ENCODE measurements at places on chromosomes 4 and X.
A peak's percentile ranks its signal among the peaks of the same experiment; 100 is the strongest.

GRCh38 chrX:11148401-11148800, 37.3 kb downstream of the HCCS start:
- DNase-seq: no peak

GRCh38 chr4:75169427-75169826, 236.5 kb downstream of the PARM1 start:
- no peak for DNase-seq

DNA sequence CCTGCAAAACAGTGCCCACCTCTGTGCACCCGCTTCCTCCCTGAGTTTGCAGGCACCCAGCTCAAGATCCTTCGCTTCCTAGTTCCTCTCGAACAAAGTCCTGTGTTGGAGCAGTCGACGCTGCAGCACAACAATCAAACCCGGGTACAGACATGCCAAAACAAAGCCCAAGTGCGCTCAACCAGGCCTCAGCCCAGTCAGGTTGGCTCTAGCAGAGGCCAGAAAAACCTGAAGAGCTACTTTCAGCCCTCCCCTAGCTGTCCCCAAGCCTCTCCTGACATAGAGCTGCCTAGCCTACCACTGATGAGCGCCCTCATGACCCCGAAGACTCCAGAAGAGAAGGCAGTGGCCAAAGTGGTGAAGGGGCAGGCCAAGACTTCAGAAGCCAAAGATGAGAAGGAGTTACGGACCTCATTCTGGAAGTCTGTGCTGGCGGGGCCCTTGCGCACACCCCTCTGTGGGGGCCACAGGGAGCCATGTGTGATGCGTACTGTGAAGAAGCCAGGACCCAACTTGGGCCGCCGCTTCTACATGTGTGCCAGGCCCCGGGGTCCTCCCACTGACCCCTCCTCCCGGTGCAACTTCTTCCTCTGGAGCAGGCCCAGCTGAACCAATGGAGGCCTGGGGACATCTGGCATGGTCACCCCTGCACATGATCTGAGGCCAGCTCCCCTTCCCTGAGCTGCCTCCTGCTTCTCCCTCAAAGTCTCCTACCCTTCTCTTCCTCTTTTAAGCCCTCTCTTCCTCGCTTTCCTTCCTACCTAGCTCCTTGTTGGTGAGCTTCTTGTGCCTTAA, 6.9 kb downstream of the APEX2 start:
- DNase-seq: no peak

DNA sequence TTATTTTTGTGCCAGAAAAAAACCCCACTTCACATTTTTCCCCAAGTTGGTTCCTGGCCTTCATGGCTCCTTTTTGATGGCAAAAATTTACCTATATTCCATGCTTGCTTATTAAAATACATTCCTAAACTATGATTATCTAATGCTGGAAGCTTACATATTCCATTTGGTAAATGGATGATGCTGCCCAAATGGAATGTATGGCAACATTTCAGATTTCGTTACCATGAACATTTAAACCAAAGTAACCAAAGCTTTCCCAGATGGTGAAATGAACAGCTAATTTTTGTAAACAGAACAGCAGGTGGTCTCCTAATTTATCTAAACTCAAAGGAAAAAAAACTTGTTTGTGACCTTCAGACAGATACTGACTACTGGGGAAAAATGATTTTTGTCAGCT, 110.8 kb upstream of the TEX13A start:
- DNase-seq: peak; percentile 46

DNA sequence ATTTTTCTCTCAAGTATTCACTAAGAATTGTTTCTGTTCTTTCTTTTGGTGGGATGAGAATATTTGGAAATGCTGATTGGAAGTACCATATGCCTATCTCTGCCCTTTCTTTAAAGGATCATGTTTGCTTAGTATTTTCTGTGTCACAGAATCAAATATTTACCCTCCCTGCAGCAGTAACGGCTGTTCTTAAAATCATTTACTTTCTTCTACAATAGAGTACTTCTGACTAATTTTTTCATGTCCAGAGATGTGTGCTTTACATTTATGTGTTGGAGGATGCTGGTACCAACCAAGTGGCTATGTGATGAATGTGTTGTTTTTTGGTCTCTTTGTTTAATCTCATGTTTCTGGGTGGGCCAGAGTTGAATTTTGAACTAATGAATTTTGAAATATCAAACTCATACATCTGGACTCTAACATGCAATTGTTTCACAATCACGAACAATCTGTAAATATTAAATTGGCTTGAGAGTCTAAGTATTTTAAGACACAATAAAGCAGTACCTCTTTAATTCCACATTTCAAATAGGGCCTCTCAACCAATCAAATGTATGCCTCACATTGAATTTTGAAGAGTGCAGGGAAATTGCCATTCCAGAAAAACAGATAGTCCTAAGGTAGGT, 59.4 kb upstream of the ARSJ start:
- no peak for DNase-seq

GRCh38 chr4:39124885-39125599, 57.3 kb upstream of the WDR19 start:
- no peak for DNase-seq

DNA sequence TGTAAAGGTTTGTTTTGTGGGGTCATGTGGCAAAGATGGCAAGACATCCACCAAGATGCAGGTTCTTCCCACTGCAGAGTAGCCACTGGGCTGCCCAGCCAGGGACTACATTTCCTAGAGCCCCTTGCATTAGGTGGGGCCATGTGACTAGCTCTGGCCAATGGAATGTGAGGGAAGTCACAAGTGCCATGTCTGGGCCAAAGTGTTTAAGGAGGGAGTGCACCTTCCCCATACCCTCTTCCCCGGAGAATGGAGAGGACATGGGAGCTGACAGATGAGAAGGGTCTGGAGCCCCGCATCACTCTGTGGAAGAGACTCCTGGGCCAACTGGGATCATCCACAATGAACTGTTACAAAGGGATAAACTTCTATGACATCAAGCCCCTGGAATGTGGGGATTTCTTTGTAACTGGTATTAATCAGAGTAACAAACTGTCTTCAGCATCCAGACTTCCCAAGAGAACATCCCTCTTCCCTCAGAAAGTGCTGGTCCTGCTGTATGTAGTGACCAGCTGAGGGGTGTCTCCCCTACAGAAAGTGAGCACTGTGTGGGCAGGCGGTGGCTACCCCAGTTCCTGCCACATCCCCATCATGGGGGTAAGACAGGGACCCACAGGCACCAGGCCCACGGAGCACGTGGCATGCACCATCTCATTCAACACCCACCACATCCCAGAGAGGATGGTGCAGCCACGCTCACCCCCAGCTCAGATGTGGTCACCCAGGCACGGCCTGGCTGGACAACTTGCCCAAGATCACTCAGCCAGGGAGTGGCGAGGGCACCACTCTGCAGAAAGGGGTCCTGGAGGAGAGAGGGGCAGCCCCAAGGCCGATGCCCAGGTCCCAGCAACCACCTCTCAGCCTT, 10.9 kb downstream of the PPP2R2C start:
- no peak for DNase-seq

DNA sequence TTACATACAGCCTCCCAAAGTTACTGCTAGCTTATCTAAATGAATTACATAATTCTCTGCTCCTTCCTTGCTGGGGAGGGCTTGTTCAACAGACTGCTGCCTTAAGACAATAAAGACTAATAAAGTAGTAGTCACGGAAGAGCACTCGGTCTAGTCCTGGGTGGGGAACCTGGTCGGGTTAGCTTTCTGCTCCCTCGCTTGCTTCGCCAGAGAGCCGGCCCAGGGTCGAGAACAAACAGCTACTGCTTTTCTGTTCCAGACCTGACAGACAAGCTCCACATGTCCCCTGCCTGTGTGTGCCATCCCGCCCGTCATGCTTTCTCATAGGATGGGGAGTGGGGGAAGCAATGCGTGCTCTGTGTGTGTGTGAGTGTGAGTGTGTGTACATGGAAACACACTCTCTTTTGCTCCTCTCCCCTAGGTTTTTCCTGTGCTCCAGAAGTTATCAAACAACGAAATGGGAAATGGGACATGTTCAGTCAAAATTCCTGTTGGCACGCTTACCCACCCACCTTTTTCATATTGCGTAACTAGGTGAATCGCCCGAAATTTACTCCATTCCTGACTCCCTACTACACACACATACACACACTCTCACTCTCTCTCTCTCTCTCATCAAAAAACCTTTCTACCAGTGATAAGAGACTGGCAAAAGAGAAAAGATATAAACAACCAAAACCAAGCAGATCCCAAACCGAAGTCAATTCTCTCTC, 1.3 kb downstream of the NPY1R start:
- DNase-seq: no peak

DNA sequence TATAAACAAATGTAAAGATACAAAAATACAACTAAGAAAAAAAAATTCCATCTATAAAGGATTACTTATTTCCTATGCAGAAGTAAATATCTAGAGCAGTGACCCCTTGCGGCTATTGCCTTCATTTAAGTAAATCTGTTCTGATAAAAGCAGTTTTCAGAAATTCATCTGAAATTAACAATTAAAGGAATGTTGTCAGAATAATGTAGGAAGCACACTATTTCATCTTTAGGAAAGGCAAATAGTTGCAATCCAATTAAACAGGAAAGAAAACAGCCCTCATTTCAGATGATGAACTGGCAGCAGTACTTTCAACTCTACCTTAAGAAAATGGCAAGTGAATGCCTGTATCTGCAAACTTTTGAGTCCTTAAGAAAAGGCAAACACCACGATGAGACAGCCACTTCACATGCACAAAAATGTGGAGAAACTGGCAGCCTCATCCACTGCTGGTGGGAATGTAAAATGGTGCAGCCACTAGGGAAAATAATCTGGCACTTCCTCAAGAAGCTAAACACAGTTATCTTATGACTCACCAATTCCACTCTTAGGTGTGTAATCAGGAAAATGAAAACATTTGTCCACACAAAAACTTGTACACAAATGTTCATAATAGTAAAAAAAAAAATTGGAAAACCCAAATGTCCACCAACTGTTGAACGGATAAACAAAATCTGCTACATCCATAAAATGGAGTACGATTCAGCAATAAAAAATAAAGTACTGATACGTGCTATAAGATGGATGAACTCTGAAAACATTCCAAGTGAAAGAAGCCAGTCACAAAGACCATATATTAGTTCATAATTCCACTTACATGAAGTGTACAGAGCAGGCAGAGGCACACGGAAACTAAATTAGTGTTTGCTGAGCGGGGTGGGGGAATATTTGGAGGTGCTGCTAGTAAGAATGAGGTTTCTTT, 2.0 kb upstream of the THAP9 start:
- peak; percentile 92 for DNase-seq

- no peak for DNase-seq
Measured at GRCh38 chrX:109704563-109704962, 28.5 kb downstream of the ACSL4 start.

DNA sequence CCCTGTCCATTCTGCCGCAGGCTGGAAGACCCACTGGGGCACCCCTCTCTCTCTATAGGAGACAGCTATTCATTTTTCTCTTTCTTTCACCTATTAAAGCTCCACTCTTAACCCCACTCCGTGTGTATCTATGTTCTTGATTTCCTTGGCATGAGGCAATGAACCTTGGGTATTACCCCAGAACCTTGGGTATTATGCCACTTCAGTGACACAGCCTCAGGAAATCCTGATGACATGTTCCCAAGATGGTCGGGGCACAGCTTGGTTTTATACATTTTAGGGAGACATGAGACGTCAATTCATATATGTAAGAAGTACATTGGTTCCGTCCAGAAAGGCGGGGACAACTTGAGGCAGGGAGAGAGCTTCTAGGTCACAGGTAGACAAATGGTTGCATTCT, 13.4 kb downstream of the HTT-AS start:
- DNase-seq: no peak

DNA sequence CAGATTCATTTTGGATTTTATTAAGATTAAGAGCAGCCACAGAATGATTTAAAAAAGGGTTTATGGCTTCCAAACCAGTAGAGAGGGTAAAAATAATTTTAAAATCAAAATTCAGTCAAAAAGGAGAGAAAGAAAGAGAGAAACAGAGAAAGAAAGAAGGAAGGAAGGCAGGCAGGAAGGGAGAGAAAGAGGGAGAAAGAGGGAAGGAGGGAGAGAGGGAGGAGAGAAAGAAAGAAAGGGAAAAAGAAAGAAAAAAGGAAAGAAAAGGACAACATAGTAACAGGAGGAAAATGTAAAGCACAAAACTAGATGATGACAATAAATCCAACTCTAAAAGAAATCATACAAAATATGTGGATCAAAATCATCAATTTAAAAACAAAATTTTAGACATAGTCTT, 79.6 kb upstream of the FRG1 start:
- DNase-seq: no peak

GRCh38 chr4:85149676-85150075, 183.2 kb upstream of the WDFY3 start:
- peak; percentile 20 for DNase-seq

DNA sequence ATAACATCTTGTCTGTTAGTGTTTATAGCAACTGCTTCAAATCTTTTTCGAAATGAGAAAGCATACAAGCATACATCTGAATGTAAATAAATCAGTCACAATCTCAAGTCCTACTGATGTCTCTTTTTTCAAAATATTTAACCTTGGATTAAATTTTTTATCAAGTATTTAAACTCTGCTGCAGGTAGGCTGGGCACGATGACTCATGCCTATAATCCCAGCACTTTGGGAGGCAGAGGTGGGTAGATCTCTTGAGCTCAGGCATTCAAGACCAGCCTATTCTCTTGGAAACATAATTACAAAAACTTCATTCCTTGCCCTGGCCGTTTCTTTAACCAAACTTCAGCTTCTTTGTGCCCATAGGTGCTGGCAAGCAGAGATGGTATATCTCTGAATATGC, 540.3 kb upstream of the GALNT7 start:
- no peak for DNase-seq

- DNase-seq: no peak
Measured at GRCh38 chr4:93770201-93770600, 58.4 kb upstream of the ATOH1 start.

- peak; percentile 28 for DNase-seq
Measured at GRCh38 chrX:41449615-41450014, 2.5 kb downstream of the NYX start.

DNA sequence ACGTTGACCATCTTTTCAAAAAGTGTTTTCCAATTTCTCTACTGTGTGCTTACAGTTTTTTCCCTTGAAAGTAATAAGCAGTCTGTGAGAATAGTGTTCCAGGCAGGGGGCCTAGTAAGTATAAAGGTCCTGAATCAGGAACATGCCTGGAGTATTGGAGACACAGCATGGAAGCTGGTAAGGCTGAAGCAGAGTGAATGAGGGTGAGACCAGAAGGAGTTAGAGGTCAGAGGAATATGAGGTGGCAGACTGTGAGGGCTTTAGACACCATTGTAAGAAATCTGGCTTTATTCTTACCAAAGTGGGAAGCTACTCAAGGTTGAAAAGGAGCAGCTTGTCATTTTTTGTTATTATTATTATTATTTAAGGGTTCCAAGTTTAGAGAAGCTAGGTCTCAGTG, 107.4 kb downstream of the CT47B1 start:
- DNase-seq: no peak

DNA sequence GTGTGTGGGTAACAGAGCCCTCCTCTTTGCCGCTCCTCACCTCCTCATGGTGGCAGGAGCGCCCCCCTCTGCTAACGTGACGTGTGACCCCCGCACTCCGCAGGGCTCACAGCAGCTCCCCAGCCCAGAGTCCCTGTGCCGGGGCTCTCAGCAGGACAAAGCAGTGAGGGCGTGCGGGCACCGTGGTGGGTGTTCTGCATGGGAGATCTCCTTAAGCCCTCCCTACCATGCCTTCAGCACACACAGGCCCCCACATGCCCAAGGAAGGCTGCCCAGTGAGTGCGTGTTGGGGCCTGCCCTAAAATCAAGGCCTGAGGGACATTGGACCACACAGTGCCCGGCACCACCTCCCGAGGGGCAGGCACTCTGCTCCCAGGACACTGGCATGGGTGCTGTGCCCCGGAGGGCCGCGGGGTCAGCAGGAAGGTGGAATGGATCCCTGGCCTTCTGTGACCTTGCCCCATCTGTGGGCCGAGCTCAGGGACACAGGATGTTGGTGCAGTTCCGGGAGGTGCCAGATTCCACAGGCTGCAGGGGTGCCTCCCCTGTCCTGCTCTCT, 10.1 kb downstream of the PSAPL1 start:
- DNase-seq: no peak

Data from astrocyte (in vitro differentiated cells and primary cell).